ENCODE measurements at places on chromosomes 4 and X.
A peak's percentile ranks its signal among the peaks of the same experiment; 100 is the strongest.

GRCh38 chr4:26484032-26484515 lies 6.2 kb downstream of the CCKAR start:
- H3K27me3 ChIP-seq: peaks cover 7% of the 10 kb centered on the region
- DNase-seq: no peak
- no peak overlapping the region for H3K4me3 ChIP-seq

- H3K36me3 ChIP-seq: no peaks in the 10 kb centered on the region
- peaks cover 5% of the 10 kb centered on the region for H3K4me1 ChIP-seq
- no peaks in the 10 kb centered on the region for H3K27me3 ChIP-seq
Measured at GRCh38 chrX:124256216-124256615, 76.2 kb upstream of the TEX13D start.

DNA sequence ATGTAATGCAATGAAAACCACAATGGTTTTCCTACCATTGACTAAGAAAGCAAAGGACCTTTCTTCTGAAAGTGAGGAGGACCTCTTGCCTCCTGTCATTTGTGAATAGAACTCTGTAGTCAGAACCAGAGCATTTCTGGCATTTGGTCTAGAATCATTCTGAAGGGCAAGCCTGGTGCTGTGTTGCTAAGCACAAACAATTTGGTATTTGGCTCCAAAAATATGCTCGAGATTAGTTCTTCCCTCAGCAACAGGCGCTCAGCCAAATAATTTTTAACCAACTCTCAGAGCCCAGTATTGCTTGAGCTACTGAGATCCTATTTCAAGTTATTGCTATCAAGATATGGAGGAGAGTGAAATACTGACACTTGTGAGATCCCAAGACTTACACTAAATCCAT lies 71.0 kb downstream of the SNCA start:
- no peaks in the 10 kb centered on the region for H3K27me3 ChIP-seq
- no peaks in the 10 kb centered on the region for H3K36me3 ChIP-seq
- no peak overlapping the region for H3K27ac ChIP-seq
- no peaks in the 10 kb centered on the region for H3K4me1 ChIP-seq
- H3K4me3 ChIP-seq: no peak overlapping the region

DNA sequence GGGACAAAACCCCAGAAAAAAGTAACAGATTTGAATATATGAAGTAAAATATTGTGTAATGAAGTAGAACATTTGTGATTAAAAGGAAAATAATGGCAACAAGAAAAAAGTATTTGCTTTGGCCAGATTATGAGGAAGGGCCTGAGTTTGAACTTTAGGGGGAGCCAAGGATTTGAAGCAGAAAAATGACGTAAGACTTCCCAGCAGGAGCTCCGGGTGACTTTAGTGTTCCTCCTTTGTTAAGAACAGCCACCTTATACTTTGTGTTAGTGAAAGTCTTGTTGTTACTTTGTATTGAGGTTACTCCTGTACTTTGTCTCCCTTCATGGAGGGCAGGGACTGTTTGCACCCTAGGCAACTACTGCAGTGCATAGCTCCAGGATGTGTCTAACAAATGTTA lies 41.1 kb downstream of the DCUN1D4 start:
- peaks cover 44% of the 10 kb centered on the region for H3K36me3 ChIP-seq
- no peak overlapping the region for H3K27ac ChIP-seq
- no peaks in the 10 kb centered on the region for H3K4me1 ChIP-seq
- no peak overlapping the region for H3K4me3 ChIP-seq
- H3K27me3 ChIP-seq: no peaks in the 10 kb centered on the region

DNA sequence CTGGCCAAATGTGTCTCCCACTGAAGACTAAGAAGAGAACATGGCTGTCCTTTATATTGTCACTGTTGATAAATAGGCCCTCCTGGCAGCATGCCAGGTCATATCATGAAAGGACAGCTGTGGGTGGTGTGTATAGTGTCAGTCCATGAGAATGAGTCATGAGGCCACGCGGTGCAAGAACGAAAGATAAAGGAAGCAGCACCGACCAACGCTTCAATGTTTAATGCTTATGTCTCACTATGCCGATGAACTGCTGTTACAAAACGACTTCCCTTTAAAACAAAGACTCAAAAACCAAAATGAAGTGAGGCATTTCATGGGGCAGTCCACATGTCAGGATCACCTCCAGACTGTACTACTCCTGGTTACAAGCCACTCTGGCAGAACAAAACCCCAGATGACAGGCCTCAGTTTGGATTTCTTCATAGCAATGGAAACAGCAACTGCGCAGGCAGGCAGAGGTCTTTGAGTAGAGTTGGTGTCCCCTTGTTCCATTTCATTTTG lies 5.2 kb upstream of the TCEANC start:
- peaks cover 10% of the 10 kb centered on the region for H3K4me1 ChIP-seq
- peaks cover 9% of the 10 kb centered on the region for H3K36me3 ChIP-seq
- no peak overlapping the region for H3K27ac ChIP-seq
- H3K4me3 ChIP-seq: no peak overlapping the region

DNA sequence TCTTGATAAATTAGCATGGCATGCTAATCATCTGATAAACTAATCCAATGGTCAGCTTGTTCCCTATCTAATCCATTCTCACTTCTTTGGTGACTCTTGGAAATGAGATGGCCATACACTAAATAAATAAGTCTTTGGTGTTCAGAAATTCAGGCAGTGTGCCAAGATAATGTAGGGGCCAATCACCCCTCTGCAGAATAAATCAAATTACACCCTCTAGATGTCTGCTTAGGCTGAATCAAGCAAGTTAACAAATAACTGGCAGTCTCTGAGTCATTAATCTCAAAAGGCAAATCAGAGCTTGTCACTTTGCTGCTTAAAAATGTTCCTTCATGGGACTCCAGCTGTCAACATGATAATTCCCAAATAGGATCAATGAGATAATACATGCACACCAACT lies 97.4 kb downstream of the NLGN4X start:
- H3K4me1 ChIP-seq: no peaks in the 10 kb centered on the region
- no peaks in the 10 kb centered on the region for H3K36me3 ChIP-seq
- H3K27me3 ChIP-seq: no peaks in the 10 kb centered on the region
- H3K27ac ChIP-seq: no peak overlapping the region
- H3K4me3 ChIP-seq: no peak overlapping the region
- no peak for DNase-seq

- H3K27ac ChIP-seq: no peak overlapping the region
- peaks cover 5% of the 10 kb centered on the region for H3K27me3 ChIP-seq
- H3K4me1 ChIP-seq: peaks cover 16% of the 10 kb centered on the region
- no peak for DNase-seq
Measured at GRCh38 chr4:147682755-147683154, 1.2 kb downstream of the PRMT9 start.

GRCh38 chr4:44257461-44257860 lies 191.1 kb downstream of the KCTD8 start:
- H3K4me3 ChIP-seq: no peak overlapping the region
- no peak overlapping the region for H3K27ac ChIP-seq
- no peaks in the 10 kb centered on the region for H3K36me3 ChIP-seq
- DNase-seq: no peak
- no peaks in the 10 kb centered on the region for H3K4me1 ChIP-seq

DNA sequence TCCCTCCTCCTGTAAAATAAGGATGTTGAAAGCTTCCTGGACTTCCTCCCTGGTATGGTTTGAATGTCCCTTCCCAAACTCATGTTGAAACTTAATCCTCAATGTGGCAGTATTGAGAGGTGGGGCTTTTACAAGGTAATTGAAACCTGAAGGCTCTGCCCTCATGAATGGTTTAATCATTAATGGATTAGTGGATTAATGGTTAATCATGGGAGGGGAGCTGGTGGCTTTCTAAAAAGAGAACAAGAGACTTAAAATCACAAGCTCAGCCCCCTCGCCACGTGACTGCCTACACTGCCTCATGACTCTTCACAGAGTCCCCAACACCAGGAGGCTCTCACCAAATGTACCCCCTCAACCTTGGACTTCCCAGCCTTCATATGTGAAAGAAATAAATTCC lies 124.6 kb upstream of the ANXA3 start:
- no peaks in the 10 kb centered on the region for H3K36me3 ChIP-seq
- DNase-seq: no peak
- H3K4me1 ChIP-seq: no peaks in the 10 kb centered on the region
- H3K4me3 ChIP-seq: no peak overlapping the region

DNA sequence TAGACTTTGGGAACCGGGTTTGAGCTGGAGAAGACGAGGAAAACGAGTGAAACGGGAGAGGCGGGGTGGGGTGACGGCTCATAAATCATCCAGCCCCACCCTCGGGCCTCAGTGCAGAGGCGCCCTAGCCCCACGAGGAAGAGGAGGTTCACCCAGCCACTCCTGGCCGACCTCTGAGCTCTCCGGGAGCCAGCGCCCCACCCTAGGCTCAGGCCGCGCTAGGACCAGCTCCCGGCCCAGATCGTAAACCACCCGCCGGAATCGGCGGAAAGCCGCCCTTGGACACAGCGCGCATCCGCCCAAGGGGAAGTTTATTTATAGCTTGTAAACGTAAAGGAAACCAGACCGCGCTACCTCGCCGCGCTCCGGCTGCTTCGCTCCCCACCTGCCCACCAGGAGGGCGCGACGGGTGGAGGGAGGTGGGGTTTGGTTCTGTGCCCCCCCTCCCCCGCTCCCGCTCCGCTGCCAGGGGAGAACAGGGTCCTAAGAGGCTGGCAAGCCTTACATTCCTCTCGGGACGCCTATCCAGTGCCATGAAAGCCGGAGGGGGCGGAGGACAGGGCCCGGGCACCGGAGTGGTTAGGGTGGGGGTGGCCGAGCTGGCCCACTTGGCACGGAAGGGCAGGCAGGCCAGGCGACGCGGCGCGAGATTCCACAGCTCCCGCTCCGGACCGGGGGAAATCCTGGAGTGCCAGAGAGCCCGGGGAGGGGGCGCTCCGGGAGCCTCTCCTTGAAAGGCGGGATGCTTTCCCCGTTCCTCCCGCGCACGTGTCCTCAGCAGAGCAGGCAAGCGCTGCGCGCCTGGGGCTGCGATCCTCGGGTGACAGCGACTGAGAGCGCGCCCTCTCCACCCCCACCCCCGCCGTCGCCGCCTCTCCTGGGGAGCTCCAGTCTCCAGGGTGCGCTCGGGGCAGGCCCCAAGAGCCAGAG lies 84.2 kb downstream of the BCOR start:
- H3K4me3 ChIP-seq: peak overlapping the region; percentile 85
- peaks cover 24% of the 10 kb centered on the region for H3K4me1 ChIP-seq
- H3K36me3 ChIP-seq: peaks cover 8% of the 10 kb centered on the region
- peak overlapping the region; percentile 95 for H3K27ac ChIP-seq
- peak; percentile 44 for DNase-seq
- peaks cover 5% of the 10 kb centered on the region for H3K27me3 ChIP-seq

GRCh38 chrX:7068939-7069367 lies 78.6 kb upstream of the STS start:
- DNase-seq: no peak
- H3K27ac ChIP-seq: no peak overlapping the region
- peaks cover 31% of the 10 kb centered on the region for H3K4me1 ChIP-seq
- H3K27me3 ChIP-seq: no peaks in the 10 kb centered on the region
- H3K36me3 ChIP-seq: peaks cover 58% of the 10 kb centered on the region
- no peak overlapping the region for H3K4me3 ChIP-seq

- H3K4me1 ChIP-seq: no peaks in the 10 kb centered on the region
- no peaks in the 10 kb centered on the region for H3K27me3 ChIP-seq
- no peak overlapping the region for H3K4me3 ChIP-seq
- no peaks in the 10 kb centered on the region for H3K36me3 ChIP-seq
- no peak overlapping the region for H3K27ac ChIP-seq
Measured at GRCh38 chrX:76921176-76921575, 493.7 kb downstream of the MAGEE1 start.

- peaks cover 17% of the 10 kb centered on the region for H3K27me3 ChIP-seq
- H3K36me3 ChIP-seq: no peaks in the 10 kb centered on the region
- no peaks in the 10 kb centered on the region for H3K4me1 ChIP-seq
- no peak for DNase-seq
- H3K4me3 ChIP-seq: no peak overlapping the region
Measured at GRCh38 chrX:119981286-119982070, 37.9 kb upstream of the NKAP start.

DNA sequence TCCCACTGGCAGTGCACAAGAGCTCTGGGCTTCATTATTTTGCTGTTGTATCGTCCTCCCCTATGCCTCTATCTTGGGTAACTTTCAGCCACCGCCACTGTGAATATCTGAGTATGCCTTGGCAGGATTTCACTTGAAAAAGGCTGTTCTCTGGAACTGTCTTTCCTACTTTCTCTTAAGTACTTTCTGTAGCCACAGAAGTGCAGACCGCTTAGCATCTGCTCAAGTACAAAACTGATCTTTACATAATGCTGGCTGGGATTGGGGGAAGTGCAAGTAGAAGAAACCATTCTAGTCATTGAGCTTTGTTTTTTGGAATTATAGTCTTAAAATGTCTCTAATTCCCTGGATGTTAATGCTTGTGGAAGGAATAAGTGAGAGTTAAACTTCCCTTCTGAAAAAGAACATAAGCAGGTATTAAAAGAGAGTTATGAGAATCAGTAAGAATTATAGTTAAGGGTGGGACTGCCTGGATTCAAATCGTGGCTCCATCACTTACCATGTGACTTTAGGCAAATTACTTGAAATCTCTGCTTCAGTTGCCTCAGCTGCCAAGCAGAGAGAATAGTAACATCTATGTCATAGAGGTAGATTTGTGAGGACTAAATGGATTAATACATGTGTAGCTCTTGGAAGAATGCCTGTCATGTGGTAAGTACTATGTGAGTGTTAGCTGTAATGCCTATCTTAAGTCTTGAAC lies 77.5 kb downstream of the MID1IP1 start:
- no peaks in the 10 kb centered on the region for H3K27me3 ChIP-seq
- H3K36me3 ChIP-seq: no peaks in the 10 kb centered on the region
- H3K27ac ChIP-seq: no peak overlapping the region
- DNase-seq: no peak

- no peaks in the 10 kb centered on the region for H3K27me3 ChIP-seq
- H3K4me3 ChIP-seq: no peak overlapping the region
- no peak overlapping the region for H3K27ac ChIP-seq
- no peak for DNase-seq
- no peaks in the 10 kb centered on the region for H3K36me3 ChIP-seq
- H3K4me1 ChIP-seq: no peaks in the 10 kb centered on the region
Measured at GRCh38 chr4:155496294-155496626, 119.5 kb upstream of the MAP9 start.

DNA sequence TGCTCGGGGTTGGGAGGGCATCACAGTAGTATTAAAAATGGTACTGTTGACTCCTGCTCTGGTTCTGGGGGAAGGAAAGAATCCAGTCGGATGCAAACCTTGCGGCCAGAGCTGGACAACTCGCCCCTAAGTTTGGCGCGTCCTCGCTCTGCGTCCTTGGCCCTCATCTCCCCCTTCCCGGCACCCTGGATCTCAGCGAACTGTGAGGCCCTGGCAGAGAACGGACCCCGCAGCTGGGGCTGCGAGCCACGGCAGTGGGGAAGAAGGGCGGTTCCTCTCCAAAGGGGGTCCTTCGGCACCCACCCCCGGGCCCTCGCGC lies 14.0 kb downstream of the ARHGEF6 start:
- H3K36me3 ChIP-seq: no peaks in the 10 kb centered on the region
- peak overlapping the region; percentile 88 for H3K4me3 ChIP-seq
- no peak for DNase-seq
- H3K27ac ChIP-seq: no peak overlapping the region

DNA sequence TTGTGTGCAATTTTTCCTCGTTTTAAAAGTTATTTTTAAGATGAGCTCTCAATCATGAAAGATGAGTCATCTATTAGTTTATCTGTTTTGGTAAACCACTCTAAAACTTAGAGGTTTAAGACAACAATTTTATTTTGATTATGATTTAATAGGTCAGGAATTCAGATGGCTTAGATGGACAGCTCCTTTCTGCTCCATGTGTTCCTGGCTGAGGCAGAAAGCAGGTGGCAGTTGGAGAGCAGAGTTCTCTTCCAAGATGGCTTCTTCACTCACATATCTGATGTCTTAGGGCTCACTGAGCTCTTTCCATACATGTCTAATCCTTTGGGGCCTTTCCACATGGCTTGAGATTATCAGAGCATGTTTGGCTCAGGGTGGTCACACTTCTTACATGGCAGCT lies 48.3 kb upstream of the GRPR start:
- no peak for DNase-seq
- H3K27me3 ChIP-seq: peaks cover 22% of the 10 kb centered on the region
- H3K27ac ChIP-seq: no peak overlapping the region
- no peak overlapping the region for H3K4me3 ChIP-seq

Measured in stimulated activated naive B cell treated with anti-CD40 and anti-IgM and Interleukin-4, amounts not matched to agents 10 μg/mL and 1 μg/mL and 100 μg/mL, for 72 hours (primary cell).